HuH-7.5 (cell line): ENCODE measurements at places on chromosomes 12 and 14.

GRCh38 chr12:122081697-122082221 lies 3.2 kb downstream of the MLXIP start:
- DNase-seq: no peak

- DNase-seq: no peak
Observed at GRCh38 chr12:132450418-132451171, 39.4 kb upstream of the FBRSL1 start.

GRCh38 chr12:11657511-11657910 lies 8.0 kb downstream of the ETV6 start:
- no peak for DNase-seq

DNA sequence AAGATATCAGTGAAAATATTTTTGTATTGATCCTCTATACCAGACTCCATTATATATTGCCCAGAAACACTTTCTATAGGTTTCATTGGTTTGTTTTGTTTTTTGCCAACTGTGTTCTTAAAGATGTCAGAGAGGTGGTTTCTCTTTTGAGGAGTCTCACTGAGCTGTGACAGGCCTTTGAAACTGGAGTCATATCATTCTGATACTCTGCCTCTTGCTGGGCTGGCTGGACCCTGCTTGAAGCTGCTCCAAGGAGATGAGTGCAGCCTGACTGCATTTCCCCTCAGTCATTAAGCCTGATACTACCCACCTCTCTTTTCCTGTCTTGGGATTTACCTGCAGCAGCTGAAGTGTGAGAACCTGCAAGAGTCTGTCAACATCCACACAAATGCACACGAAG lies 16.4 kb upstream of the TAS2R30 start:
- DNase-seq: no peak

- no peak for DNase-seq
Observed at GRCh38 chr12:66423266-66423665, 121.0 kb downstream of the HELB start.

- no peak for DNase-seq
Observed at GRCh38 chr14:50344116-50344775, 32.1 kb downstream of the DMAC2L start.

- no peak for DNase-seq
Observed at GRCh38 chr12:12880537-12880936, 10.8 kb upstream of the GPRC5A start.

DNA sequence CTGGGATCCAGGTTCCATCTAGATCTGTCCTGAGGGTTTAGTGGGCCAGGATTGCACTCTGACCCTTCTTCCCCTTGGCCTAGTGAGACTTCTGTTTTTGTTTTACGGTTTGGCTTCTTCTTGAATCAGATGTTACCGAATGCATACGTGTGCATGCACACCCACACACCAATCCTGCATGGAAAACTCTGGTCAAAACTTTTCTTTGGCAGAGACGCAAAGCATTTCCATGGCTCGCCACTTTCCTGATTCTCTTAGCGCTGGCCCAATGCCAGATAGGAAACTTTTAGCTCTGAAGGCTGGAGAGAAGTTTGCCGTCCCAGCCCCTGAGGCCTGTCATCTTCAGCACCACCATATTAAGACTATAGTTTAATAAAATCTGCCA lies 67.4 kb upstream of the ACTN1 start:
- DNase-seq: no peak

GRCh38 chr12:62519043-62519442 lies 52.4 kb downstream of the MON2 start:
- no peak for DNase-seq
